ENCODE measurements at places on chromosomes 3 and 15.

DNA sequence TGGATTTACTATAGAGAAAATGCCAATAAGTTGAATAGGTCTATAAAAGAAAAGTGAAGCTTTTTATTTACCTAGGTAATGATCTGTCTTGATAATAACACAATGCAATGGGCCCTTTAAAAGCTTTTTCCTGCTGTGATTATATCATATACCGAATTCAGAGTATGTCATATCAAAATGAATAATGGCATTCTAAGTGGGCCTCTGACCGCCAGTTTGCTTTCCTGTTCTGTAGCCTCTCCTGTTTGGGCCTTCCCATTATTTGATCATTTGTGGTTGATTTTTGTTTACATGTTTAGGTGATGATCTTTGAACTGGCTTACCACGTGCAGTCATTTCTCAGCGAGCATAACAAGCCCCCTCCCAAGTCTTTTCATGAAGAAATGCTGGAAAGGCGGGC is 14.9 kb downstream of the EIF2AK4 start:
- DNase-seq, result no peak

DNA sequence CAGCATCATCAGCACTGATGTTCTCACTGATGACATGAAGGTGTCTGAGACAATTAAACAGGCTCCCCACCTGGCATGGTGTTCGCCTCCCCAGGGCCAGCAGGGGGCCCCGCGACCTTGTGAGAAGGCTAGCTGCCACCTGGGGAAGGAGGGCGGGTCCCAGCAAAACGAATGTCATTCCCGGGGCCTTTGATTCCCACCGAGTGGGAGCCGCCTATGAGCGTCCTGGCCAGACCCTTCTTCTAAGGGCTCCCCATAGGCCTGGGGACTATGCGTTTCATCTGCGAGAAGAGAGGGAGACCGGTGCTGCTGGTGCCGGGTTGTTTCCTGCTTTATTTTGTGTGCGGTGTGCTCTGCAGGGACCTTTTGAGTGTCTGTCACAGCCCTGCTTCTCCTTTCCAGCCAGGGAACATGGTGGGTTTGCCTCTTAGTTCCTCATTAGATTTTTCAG is 20.5 kb upstream of the MINDY4B start:
- DNase-seq, result no peak

DNA sequence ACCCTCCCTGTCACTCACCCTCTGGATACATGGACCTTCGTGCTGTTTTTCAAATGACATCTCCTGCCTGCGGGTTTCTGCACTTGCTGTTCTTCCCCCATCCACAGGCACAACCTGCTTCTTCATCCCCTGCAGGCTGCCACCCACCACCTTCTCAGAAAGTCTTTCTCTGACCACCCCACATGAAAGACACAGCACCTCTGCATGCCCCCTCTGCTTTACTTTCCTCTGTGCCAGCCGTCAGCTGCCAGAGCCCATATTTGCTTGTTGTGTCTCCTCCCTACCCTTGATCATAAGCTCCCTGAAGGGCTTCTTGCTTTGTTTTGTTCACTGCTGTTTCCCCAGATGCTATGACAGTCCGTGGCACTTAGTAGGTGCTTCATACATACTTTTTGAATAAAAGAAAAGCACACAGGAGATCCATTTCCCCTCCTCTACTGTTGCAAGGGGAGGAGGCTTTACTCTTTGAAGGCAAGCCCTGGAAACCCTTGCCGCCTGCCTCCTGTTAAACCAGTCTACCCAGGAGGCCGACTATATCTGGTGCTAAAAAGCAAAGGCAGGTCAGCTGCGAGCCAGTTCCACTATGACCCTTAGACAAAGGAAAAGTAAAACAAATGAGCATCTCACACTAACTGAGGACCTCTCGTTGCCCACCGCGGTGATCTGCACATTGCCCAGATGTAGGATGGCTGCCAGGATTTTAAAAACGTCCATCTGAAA is 31.9 kb downstream of the MYO5C start:
- DNase-seq, result no peak

DNA sequence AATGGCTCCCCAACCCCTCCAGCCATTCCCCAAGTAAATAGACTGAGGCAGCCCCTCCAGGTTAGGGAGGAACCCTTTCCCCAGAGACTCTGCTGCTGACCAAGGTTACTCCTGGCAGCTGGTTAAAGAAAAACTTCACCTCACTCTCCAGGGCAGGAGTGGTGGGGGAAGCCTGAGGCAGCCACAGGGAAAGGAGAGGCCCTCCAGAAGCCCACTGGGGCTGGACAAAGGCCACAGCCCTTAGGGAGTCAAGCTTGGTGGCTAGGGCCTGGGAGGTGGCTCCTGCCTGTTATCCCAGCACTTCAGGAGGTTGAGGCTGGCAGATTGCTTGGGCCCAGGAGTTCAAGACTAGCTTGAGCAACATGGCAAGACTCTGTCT is 923 bp downstream of the ACY1 start:
- DNase-seq, result no peak

Data from LHCN-M2 (cell line).